ENCODE measurements at places on chromosomes 2 and 18. TPM values are rescaled to one million over a fixed set of nuclear protein-coding genes. Genes with fewer than 3 reads are reported as not detected.
A peak's percentile ranks its signal among the peaks of the same experiment; 100 is the strongest.

TCF23 gene
- total RNA-seq, result 7.4 TPM

DNA sequence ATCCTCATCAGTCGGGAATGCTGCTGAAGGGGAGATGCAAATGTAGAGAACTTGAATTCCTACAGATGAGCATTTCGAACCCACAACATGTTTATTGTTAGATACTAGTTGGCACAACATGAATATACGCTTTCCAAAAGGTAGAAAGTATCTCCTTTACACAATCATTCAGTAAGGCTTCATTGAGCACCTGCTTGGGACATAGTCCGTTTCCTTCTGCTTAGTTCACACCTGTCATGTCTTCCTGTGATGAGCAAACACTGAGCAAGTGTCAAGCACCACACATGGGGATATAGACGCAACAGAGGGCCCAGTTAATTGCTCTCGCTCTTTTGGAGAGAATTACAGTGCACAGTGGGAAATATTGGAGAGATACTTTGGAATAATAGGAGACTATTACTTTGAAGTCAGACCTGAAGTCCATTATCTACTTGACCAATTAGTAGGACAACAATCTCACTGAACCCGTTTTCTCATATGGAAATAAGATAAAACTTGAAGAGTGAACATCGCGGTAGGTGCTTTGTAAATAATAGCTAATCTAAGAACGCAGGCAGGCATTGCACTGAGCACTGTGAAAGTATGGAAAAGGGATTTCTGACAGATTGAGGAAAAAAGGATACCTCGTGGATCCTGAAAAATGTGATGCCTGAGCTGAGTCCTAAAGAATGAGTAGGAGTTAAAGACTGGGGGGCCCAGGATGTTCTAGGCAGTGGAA lies 1.2 kb downstream of the CPSF3 start:
- no peaks in the 10 kb centered on the region for H3K27me3 ChIP-seq
- H3K27ac ChIP-seq, result no peak overlapping the region
- peaks cover 7% of the 10 kb centered on the region for H3K36me3 ChIP-seq
- H3K4me1 ChIP-seq, result peaks cover 41% of the 10 kb centered on the region
- DNase-seq, result no peak
- peak overlapping the region; percentile 72 for H3K4me3 ChIP-seq

DNA sequence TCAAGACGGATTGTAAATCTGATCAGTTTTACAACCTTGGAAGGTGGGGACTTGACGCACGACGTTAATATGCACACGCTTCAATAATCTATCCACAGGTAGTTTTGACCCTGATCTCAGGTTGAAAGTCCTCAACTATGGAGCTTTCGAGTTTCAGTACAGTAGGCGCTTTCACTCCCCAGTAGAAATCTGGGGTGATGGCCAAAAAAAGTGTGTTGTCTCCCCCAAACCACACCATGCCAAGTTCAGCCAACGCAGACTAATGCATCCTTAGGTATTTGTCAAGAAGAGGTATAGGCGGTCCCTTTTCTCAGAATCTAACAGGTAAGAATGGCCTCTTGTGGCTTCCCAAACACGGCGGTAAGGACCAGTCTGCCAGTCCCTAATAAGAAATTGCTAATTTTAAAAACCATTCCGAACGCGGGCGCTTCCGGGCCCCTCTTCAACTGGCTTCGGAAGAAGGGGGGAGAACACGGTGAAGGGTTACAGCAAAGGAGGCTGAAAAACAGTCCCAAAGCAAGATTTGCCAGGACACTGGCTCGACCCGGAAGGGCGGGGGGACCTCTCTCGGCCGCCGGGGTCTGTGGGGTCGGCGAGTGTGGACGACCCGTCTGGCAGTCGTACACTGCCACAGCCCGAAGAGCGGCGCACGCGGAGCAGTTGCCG lies 659 bp downstream of the FAM210A start:
- H3K27ac ChIP-seq, result peak overlapping the region; percentile 94
- H3K4me1 ChIP-seq, result peaks cover 52% of the 10 kb centered on the region
- peak overlapping the region; percentile 88 for H3K4me3 ChIP-seq
- DNase-seq, result no peak
- H3K36me3 ChIP-seq, result no peaks in the 10 kb centered on the region
- no peaks in the 10 kb centered on the region for H3K27me3 ChIP-seq

- DNase-seq, result no peak
- H3K4me1 ChIP-seq, result no peaks in the 10 kb centered on the region
- no peaks in the 10 kb centered on the region for H3K27me3 ChIP-seq
- no peaks in the 10 kb centered on the region for H3K36me3 ChIP-seq
- no peak overlapping the region for H3K4me3 ChIP-seq
These were observed 101.2 kb downstream of the CDK15 start for GRCh38 chr2:201907563-201907881.

FEV gene
- not detected for total RNA-seq

- no peaks in the 10 kb centered on the region for H3K27me3 ChIP-seq
- DNase-seq, result no peak
- H3K36me3 ChIP-seq, result no peaks in the 10 kb centered on the region
- H3K27ac ChIP-seq, result no peak overlapping the region
- no peak overlapping the region for H3K4me3 ChIP-seq
These were observed 911.2 kb upstream of the PIK3C3 start for GRCh38 chr18:41043876-41044275.

GRCh38 chr2:239461291-239462190 lies 60.7 kb upstream of the HDAC4 start:
- peak; percentile 91 for DNase-seq
- no peaks in the 10 kb centered on the region for H3K27me3 ChIP-seq
- peaks cover 30% of the 10 kb centered on the region for H3K4me1 ChIP-seq
- no peak overlapping the region for H3K4me3 ChIP-seq
- H3K27ac ChIP-seq, result no peak overlapping the region
- no peaks in the 10 kb centered on the region for H3K36me3 ChIP-seq

C2orf74 gene
- 8.8 TPM for total RNA-seq

SLC66A2 gene
- 32.2 TPM for total RNA-seq

DNA sequence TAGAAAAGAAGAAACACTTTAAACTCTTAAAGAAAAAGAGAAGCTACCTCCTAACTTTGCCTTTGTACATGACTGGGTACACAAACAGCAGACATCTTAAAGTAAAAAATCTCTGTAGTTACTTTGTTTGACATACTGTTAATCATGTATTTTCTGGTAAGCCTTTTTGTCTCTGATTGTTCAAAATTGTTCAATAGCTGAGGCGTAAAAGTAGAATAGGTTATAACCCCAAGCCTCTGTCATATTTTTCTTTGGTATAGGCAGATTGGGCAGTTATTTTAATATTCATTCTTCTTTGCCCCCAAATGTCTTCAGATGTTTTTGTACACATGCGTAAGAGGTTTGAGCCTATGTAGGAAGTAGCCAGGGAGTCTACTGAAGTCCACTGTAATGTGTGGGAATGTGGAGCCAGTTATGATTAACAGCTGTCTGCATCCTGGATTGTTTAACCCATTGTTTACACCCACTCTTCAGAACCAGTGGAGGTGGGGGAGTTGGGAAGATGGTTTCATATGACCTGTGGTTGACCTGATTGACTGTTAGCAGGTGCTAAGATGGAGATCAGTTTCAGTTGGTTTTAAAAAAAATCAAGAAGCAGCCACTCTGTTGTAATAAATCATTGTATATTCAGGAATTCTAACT lies 150.5 kb downstream of the TANC1 start:
- H3K27ac ChIP-seq, result no peak overlapping the region
- no peak overlapping the region for H3K4me3 ChIP-seq
- no peak for DNase-seq
- H3K36me3 ChIP-seq, result no peaks in the 10 kb centered on the region

- no peak overlapping the region for H3K4me3 ChIP-seq
- H3K27me3 ChIP-seq, result no peaks in the 10 kb centered on the region
- no peak for DNase-seq
These were observed 14.3 kb upstream of the TRIB2 start for GRCh38 chr2:12702168-12703121.

Data from vagina (tissue), 2 donors.